ENCODE measurements at places on chromosomes 4 and X.

DNA sequence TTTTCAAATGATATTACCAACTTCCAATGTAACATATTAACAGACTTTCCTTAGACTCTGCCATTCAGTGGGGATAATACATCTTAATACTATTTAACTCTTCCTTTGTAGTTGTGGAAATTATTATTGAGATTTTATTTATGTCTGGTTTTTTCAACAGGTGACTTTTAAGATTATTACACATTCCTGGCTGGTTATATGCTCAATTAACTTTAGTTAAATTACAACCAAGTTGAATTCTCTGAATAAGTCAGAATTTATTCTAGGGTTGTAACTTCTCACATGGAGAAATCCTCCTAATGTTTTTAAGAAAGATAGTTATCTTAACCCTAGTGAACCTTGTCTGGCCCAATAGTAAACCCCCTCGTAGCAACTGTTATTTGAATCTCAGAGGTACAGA, 107.3 kb downstream of the SLC10A6 start:
- no peak for DNase-seq

GRCh38 chrX:134601240-134601765, 57.0 kb downstream of the PLAC1 start:
- DNase-seq: no peak

- no peak for DNase-seq
These were observed 240.0 kb downstream of the BCOR start for GRCh38 chrX:39857780-39858179.

GRCh38 chr4:78667325-78667724, 108.8 kb upstream of the BMP2K start:
- no peak for DNase-seq

DNA sequence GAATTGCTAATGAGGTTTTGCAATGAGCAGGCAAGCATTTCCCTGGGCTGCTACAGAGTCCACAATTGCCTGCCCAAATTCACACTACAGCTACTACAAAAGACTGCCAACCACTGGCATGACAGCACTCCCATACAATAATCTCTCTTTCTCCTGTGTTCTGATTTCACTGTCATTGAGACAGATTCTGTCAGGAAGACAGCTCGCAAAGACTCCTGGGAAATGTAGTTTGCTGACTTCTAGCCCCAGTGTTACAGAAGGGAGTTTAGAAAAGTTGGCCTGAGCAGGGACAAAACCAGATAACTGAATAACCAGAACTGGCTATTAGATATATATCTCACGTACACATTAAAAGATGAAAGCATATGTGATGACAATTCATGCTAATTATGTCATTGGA, 1231.3 kb upstream of the PRKX start:
- DNase-seq: no peak

GRCh38 chr4:25860586-25861279, 2.1 kb downstream of the SEL1L3 start:
- DNase-seq: no peak

DNA sequence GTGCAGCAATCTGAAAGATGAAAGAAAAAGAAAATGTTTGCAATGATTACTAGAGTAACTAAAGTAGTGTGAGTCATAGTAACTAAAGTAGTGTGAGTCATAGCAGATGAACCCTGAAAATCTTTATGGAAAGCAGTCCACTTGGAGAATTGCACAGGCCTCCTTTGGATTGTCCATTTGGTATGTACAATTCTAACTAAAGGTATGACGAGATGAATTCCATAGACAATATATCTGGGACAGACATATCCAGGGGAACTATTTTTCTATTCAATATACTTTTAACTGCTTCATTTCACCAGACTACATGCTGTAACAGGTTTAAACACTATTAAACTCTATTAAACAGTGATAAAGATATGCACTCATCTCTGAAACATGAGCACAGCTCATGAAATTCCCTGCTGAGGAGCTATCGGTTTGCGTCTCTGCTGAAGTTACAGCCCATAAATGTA, 798.7 kb downstream of the PCDH7 start:
- DNase-seq: peak; percentile 88

- no peak for DNase-seq
These were observed 137.3 kb upstream of the RPL34 start for GRCh38 chr4:108483079-108483478.

DNA sequence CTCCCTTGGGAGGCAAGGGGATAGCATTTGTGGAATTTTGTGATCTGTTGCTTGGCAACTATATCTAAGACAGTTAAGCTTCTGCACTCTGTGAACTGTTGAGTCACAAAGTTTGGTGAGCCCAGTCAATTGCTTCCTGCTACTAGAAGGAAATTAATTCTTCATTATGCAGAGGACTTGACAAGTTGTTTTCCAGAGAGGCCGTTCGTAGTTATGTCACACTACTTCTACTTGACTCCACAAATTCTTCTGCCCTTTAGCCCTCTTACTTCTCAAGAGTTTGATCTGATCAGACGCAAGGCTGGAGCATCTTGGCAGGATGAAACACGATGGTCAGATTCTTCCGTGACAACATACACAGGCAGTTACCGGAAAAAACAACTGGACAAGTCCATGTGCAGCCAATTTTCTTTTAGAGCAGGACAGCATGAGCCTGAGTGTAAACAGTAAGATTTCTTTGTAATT, at the start of gene C4orf51:
Gene C4orf51, plus strand, starts transcription at position 156 of the 465 bp plus-strand sequence. Its CDS starts 58 bp downstream, at position 214.
- peak; percentile 77 for DNase-seq

GRCh38 chrX:37752936-37753335, 26.9 kb upstream of the CYBB start:
- DNase-seq: no peak
